ENCODE measurements at places on chromosomes 4 and X.

DNA sequence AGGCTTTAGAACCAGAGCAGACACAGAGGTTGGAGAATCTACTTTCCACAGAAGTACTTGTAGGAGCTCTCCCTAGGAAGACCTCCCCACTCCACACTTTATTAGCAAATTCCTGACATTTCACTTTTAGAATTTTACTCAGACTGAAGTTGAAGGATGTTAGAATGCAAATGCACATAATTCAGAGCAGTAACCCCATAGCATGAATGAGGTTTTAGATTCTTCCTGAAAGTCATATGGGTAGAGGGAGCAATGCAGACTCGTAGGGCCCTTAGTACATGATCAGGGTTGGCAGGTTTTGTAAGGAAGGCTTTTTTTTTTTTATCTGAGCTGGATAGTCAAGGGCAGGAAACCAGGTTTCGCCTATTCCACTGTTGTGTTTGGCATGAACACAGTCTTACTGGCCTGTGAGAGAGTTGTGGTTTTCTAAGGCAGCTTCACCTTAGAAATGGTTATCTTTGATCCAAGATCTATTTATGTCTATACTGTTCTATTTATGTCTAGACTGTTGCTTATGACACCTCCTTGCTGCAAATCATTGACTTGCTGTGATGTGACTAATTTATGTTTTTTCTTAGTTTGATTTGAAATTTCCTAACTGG lies 48.9 kb downstream of the SPATA18 start:
- DNase-seq = no peak

DNA sequence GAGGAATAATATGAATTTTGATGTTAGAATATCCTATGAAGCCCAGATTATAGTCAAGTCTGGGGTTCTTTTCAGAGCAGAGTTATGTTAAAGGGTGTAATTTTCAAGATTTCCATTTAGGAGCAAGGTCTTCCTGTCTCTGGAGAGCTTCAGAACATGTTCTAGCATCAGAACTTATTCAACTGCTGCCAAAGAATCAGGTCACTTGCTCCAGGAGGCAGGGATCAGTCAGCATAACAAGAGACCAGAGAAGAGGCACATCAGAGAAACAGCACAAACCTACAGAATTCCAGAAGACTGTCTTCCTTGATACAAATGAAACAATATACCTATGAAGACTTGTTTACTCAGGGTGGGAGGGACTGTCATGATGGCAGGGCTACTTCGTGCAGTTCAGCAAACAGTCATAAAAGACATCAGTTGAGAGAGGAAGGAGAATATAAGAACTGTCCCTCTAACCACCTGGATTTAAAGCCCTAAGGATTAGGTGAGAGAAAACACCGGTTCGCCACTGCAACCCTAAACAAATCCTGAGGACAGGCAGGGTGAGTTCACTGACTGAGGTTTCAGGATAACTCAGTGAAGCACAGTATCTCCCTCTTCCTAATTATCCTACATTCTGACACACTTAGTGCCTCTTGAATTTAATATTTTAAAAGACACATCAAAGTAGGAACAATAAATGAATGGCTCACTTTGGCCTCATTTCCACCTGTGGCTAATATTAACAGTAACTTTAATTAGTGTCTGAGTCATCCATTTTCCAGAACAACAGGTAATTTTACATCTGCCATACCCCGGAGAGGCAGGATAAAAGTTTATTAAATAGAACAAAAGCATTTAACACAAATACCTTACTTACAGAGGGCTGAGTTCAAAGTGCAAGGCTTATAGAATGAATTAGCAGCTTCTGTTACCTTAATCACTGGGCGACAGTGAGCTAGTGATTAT lies 93.0 kb downstream of the HDAC8 start:
- no peak for DNase-seq

DNA sequence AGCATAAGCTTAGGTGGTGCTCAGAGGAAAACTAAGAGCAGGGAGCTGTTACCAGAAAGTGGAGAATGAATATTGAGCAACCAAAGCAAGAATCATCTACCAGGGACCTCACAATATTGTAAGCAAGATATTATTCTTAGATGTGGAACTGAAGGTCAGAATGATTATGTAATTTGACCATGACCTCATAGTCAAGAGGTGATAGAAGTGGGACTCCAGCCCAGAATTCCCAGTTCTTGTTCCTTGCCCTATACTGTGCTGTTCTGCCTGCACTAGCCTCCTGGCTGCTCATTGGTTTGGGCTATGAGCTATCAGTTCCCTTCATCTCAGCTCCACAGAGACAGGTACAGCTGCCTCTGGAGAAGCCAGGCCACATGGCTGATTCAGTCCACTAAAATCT lies 229.4 kb downstream of the LDB2 start:
- DNase-seq = no peak

DNA sequence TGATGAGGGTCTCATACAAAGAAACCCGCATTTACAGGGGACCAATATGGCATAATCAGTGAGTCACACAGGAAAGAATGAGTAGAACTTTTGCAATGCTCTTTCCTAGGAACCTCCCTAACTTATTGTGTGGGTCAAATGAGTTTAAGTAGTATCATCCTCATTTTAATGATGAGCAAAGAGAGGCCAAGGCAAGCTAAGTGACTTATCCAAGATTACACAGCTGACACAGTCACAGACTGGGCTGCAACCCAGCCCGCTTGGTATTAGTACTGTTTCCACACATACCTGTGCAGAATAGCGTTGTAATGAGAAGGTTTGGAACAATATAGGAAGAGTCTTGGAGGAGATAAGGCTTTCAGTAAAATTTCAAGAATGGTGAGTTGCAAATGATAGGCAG lies 91.0 kb upstream of the PPP1R2C start:
- no peak for DNase-seq

DNA sequence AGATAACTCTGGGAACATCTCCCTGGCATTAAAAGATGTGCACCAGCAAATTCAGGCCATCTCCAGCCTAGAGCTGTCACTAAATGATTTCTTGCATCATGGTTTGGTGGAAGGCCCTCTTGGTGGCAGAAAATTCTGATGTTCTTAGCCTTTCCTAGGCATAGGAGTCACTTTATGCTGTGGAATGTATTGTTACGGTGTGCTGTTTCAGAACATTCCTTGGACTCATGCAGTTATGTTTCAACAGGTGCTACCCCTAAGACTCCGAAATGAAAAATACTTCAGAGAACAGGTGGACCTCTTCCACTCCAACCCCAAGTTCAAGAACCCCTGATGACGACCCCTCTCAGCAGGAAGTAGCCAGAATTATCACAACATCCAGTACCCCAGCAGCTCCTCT lies 20.3 kb upstream of the PAPSS1 start:
- DNase-seq = no peak

- no peak for DNase-seq
These were observed 92.4 kb downstream of the CXCL13 start for GRCh38 chr4:77697860-77698590.

GRCh38 chr4:137025484-137026059 lies 506.7 kb downstream of the PCDH18 start:
- DNase-seq = no peak

DNA sequence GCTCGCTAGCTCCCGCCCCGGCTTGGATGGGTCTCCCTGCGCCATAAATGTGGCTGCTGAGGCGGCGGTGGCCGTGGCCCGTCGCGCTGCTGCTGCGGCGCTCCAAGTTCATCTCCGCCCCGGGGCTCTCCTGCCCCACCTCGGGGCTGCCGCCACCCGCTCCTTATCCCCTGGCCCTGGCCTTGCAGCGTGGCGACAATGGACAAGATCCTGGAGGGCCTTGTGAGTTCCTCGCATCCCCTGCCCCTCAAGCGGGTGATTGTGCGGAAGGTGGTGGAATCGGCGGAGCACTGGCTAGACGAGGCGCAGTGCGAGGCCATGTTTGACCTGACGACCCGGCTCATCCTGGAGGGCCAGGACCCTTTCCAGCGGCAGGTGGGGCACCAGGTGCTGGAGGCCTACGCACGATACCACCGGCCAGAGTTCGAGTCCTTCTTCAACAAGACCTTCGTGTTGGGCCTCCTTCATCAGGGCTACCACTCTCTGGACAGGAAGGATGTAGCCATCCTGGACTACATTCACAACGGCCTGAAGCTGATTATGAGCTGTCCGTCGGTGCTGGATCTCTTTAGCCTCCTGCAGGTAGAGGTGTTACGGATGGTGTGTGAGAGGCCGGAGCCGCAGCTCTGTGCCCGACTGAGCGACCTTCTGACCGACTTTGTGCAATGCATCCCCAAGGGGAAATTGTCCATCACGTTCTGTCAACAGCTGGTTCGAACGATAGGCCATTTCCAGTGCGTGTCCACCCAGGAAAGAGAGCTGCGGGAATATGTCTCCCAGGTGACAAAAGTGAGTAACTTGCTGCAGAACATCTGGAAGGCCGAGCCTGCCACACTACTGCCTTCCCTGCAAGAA lies 763 bp downstream of the USP38 start:
- DNase-seq = no peak

- no peak for DNase-seq
These were observed 36.2 kb downstream of the CTBP1 start for GRCh38 chr4:1212546-1213335.

DNA sequence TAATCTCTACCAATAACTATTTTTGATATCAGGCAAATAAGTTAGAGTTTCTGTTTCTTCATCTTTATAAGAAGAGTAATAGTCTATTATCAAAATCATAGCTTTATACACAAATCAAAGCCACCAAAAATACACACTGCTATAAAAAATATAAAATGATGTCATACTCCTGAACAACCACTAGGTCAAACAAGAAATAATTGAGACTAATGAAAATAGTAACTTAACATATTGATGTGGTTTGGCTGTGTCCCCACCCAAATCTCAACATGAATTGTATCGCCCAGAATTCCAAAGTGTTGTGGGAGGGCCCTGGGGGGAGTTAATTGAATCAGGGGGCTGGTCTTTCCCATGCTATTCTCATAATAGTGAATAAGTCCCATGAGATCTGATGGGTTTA lies 2277.5 kb downstream of the ARAP2 start:
- no peak for DNase-seq

DNA sequence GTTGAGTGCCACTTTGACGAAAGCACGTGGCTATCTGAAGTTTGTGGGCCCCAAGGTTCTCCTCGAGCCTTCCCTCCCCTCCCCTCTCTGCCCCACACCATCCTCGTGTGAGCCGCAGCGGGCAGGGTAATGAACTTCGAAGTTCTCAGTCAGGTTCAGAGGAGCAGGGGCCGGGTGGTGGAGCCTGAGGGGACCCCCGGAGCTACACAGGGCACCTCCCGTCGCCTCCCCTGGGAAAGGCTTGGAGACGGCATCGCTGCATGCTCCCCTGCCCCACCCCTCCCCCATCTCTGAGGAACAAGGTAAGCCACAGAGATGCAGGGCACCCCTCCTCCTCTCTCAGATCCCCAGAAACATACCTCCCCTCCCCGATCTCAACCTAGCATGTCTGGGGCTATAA lies 2.8 kb upstream of the NKX1-1 start:
- peak; percentile 15 for DNase-seq

DNA sequence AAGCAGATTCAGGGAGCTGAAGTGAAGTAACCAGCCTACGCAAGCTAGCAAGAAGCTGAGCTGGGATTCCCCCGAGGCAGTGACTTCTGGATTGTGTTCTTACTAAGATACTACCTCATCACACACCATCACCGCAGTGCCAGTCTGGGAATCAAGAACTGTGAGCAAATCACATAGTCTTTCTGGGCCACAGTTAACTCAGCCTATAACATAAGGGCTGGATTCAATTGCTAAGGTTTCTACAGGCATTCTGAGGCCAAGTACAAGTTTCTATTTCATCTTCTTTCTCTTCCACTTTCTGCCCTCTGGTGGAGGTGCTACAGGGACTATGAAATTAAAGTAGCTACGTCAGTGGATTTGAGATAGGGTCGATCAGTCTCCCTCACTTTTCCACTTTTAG lies 1.4 kb upstream of the CORIN start:
- peak; percentile 69 for DNase-seq

GRCh38 chrX:78997870-78998558 lies 52.8 kb downstream of the P2RY10 start:
- peak; percentile 23 for DNase-seq

GRCh38 chrX:12210971-12211370 lies 72.7 kb downstream of the FRMPD4 start:
- DNase-seq = no peak
